ENCODE measurements at places on chromosomes 16 and 17.

DNA sequence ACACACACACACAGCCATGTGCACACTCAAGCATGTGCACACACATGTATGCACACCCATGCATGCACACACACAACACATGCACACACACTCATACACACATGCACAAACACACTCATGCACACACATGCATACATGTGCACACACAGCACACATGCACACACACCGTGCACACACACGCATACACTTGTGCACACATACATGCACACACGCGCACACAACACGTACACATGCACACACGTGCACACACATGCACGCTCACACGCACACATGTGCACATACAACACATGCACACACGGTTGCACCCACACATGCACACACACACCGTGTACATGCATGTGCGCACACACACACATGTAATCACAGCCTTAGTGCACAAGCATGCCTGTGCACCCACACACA, 230.4 kb upstream of the GSE1 start:
- DNase-seq, result no peak
- no peaks in the 10 kb centered on the region for H3K36me3 ChIP-seq
- H3K4me1 ChIP-seq, result peaks cover 53% of the 10 kb centered on the region
- no peaks in the 10 kb centered on the region for H3K27me3 ChIP-seq
- no peak overlapping the region for H3K4me3 ChIP-seq

- H3K4me1 ChIP-seq, result peaks cover 46% of the 10 kb centered on the region
- H3K27me3 ChIP-seq, result peaks cover 30% of the 10 kb centered on the region
- H3K36me3 ChIP-seq, result no peaks in the 10 kb centered on the region
Observed at GRCh38 chr17:66942451-66943264, 21.8 kb upstream of the CACNG4 start.

DNA sequence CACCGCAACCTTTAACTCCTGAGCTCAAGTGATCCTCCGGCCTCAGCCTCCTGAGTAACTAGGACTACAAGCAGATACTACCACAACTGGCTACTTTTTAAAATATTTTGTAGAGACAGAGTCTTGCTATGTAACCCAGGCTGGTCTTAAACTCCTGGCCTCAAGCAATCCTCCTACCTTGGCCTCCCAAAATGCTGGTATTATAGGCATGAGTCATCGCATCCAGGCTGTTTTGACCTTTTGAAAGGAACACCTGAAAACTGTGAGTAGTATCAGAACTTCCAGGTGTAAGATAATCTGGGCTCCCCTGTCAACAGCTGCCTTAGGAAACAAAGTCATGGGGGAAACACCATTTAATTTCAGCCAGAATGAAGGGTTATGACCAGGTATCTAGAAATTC, 77.5 kb downstream of the CYTH1 start:
- no peak for DNase-seq
- H3K4me1 ChIP-seq, result peaks cover 2% of the 10 kb centered on the region
- H3K27ac ChIP-seq, result no peak overlapping the region
- no peaks in the 10 kb centered on the region for H3K27me3 ChIP-seq

DNA sequence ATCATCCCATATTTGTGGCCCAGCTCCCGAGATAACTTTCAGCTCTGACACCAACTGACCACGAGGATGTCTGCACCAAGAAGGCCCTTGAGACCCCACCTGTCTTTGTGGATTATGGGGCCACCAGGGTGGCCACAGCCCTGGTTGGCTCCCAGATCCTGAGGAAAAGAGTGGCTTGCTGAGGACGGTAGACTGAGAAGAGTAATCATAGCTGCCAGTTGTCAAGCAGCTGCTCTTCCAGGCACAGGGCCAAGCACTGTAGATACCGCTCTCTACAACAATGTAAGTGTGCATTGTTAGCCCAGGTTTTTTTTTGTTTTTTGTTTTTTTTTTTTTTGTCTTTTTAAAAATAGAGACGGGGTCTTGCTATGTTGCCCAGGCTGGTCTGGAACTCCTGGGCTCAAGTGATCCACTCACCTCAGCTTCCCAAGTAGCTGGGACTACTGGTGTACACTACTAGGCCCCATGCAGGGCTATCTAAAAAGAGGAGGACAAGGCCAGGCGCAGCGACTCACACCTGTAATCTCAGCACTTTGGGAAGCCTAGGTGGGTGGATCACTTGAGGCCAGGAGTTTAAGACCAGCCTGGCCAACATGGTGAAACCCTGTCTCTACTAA, 9.6 kb downstream of the ZNF205 start:
- DNase-seq, result peak; percentile 89
- no peaks in the 10 kb centered on the region for H3K27me3 ChIP-seq
- peak overlapping the region; percentile 76 for H3K27ac ChIP-seq
- peaks cover 41% of the 10 kb centered on the region for H3K4me1 ChIP-seq

DNA sequence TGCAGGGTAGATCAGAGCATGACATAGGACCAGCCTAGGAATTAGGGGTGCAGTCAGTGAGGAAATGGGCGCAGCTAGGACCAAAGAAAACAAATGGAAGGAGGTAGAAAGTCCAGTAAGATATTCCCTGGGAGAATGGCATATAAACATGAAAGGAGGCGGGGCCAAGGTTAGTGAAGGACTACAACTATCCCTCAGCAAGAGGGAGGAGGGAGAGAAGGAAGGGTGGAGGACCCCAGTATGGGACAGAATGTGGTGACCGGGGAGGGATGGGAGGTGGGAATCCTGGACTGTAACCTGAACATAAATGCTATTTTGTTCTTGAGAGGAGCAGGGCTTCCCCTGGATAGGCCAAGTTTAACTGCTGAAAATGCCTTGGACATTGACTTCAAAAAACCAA, 22.8 kb downstream of the ITGB3 start:
- H3K4me1 ChIP-seq, result peaks cover 47% of the 10 kb centered on the region
- DNase-seq, result peak; percentile 65
- H3K27me3 ChIP-seq, result no peaks in the 10 kb centered on the region
- peaks cover 5% of the 10 kb centered on the region for H3K36me3 ChIP-seq
- H3K4me3 ChIP-seq, result no peak overlapping the region

- H3K4me1 ChIP-seq, result peaks cover 10% of the 10 kb centered on the region
- H3K27me3 ChIP-seq, result no peaks in the 10 kb centered on the region
- H3K4me3 ChIP-seq, result no peak overlapping the region
- H3K27ac ChIP-seq, result no peak overlapping the region
- no peak for DNase-seq
Observed at GRCh38 chr16:56938664-56939513, 6.9 kb downstream of the HERPUD1 start.

- no peaks in the 10 kb centered on the region for H3K36me3 ChIP-seq
- H3K27me3 ChIP-seq, result no peaks in the 10 kb centered on the region
- no peak overlapping the region for H3K27ac ChIP-seq
- no peak overlapping the region for H3K4me3 ChIP-seq
- no peak for DNase-seq
Observed at GRCh38 chr17:57356719-57357391, 100.5 kb downstream of the MSI2 start.

- H3K4me1 ChIP-seq, result peaks cover 32% of the 10 kb centered on the region
- no peak overlapping the region for H3K4me3 ChIP-seq
- DNase-seq, result peak; percentile 49
- no peaks in the 10 kb centered on the region for H3K36me3 ChIP-seq
- no peaks in the 10 kb centered on the region for H3K27me3 ChIP-seq
Observed at GRCh38 chr16:46757339-46758050, 9.4 kb upstream of the MYLK3 start.

DNA sequence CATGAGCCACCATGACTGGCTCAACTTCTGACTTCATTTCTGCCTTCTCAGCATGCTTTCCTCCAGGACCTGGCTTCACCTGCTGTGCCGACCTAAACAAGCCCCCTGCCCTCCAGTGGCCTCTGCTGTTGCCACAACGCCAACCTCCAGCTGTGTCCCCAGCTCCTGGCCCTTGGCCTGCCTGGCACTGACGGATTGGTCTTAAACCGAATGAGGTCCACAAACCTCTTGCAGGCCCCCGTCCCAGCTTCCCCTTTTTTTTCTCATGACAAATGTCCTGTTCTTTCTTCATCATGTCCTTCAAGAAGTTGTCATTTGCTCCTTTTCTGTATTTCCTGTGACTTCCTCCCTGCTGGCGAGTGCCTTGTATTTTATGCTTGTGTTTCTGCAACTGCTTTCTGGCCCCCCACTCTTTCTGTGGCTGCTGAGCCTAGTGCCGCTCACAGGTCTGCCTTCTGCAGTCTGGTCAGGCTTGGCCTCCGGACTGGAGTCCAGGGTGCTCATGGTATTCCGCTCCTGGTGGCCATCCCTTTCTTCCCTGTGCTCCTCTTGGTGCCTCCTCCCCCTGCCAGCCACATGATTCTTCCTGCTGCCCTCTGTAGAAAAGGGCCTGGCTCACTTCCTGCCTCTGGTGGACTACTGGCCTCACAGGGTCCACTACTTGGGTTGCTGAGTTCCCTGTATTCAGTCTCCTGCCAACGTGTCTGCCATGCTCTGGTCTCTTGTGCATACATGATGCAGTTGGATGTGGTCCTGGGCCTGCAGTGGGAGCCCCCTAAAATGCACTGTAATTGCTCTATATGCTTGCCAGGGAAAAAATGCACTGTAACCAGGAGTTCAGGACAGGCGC, 2.9 kb downstream of the ATP6V0C start:
- peaks cover 28% of the 10 kb centered on the region for H3K36me3 ChIP-seq
- no peaks in the 10 kb centered on the region for H3K27me3 ChIP-seq
- H3K27ac ChIP-seq, result peak overlapping the region; percentile 79
- no peak for DNase-seq
- H3K4me1 ChIP-seq, result peaks cover 75% of the 10 kb centered on the region

DNA sequence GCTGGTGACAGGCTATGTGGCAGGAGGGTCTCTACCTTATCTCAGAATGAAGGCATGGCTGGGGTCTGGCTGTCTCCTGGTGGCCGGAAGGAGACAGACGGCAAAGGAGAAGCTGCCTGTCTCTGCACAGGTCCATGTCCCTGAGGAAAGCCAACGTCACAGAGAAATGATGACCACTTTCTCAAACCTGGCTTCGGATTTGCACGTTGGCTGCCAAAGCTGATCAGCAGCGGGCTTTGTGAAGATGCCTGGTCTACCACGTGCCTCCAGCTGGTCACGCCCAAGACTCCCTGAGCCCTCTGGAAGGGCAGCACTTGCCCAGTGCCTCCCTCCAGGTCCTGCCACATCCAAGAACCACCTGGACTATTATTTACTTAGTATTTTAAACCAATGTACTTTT, 8.4 kb downstream of the DEXI start:
- H3K27ac ChIP-seq, result no peak overlapping the region
- H3K4me1 ChIP-seq, result peaks cover 35% of the 10 kb centered on the region
- H3K27me3 ChIP-seq, result no peaks in the 10 kb centered on the region
- DNase-seq, result no peak
- no peak overlapping the region for H3K4me3 ChIP-seq

GRCh38 chr17:80202197-80202596, 17.9 kb downstream of the SGSH start:
- no peak overlapping the region for H3K27ac ChIP-seq
- H3K4me3 ChIP-seq, result no peak overlapping the region

- no peaks in the 10 kb centered on the region for H3K36me3 ChIP-seq
- peaks cover 58% of the 10 kb centered on the region for H3K27me3 ChIP-seq
- H3K27ac ChIP-seq, result no peak overlapping the region
- no peak for DNase-seq
Observed at GRCh38 chr16:88686062-88686438, 257 bp downstream of the SNAI3 start.

- DNase-seq, result peak; percentile 70
- peaks cover 4% of the 10 kb centered on the region for H3K27me3 ChIP-seq
- H3K36me3 ChIP-seq, result peaks cover 6% of the 10 kb centered on the region
- H3K4me3 ChIP-seq, result peak overlapping the region; percentile 28
Observed at GRCh38 chr17:58338841-58339754, 10.5 kb upstream of the TSPOAP1 start.

- H3K36me3 ChIP-seq, result no peaks in the 10 kb centered on the region
- H3K27ac ChIP-seq, result no peak overlapping the region
Observed at GRCh38 chr16:27198451-27199234, 4.7 kb upstream of the KDM8 start.

GRCh38 chr17:76740329-76741118, 2.6 kb downstream of the MFSD11 start:
- DNase-seq, result peak; percentile 75
- no peaks in the 10 kb centered on the region for H3K27me3 ChIP-seq
- H3K4me1 ChIP-seq, result peaks cover 4% of the 10 kb centered on the region
- H3K4me3 ChIP-seq, result peak overlapping the region; percentile 2
- peak overlapping the region; percentile 82 for H3K27ac ChIP-seq

GRCh38 chr17:60231234-60231633, 81.5 kb downstream of the CA4 start:
- no peak overlapping the region for H3K4me3 ChIP-seq
- H3K36me3 ChIP-seq, result peaks cover 5% of the 10 kb centered on the region
- H3K27ac ChIP-seq, result no peak overlapping the region
- H3K27me3 ChIP-seq, result no peaks in the 10 kb centered on the region
- peak; percentile 25 for DNase-seq

GRCh38 chr16:10001258-10001775, 180.9 kb downstream of the GRIN2A start:
- H3K36me3 ChIP-seq, result no peaks in the 10 kb centered on the region
- H3K27ac ChIP-seq, result no peak overlapping the region
- no peaks in the 10 kb centered on the region for H3K4me1 ChIP-seq

GRCh38 chr17:60615108-60615507, 15.1 kb downstream of the PPM1D start:
- peaks cover 3% of the 10 kb centered on the region for H3K36me3 ChIP-seq
- no peak overlapping the region for H3K4me3 ChIP-seq
- H3K4me1 ChIP-seq, result peaks cover 2% of the 10 kb centered on the region
- H3K27me3 ChIP-seq, result no peaks in the 10 kb centered on the region

GRCh38 chr16:46894036-46894672, 10.0 kb downstream of the GPT2 start:
- peaks cover 59% of the 10 kb centered on the region for H3K4me1 ChIP-seq
- H3K4me3 ChIP-seq, result no peak overlapping the region
- DNase-seq, result peak; percentile 86
- no peaks in the 10 kb centered on the region for H3K27me3 ChIP-seq
- H3K36me3 ChIP-seq, result peaks cover 6% of the 10 kb centered on the region
- peak overlapping the region; percentile 20 for H3K27ac ChIP-seq

DNA sequence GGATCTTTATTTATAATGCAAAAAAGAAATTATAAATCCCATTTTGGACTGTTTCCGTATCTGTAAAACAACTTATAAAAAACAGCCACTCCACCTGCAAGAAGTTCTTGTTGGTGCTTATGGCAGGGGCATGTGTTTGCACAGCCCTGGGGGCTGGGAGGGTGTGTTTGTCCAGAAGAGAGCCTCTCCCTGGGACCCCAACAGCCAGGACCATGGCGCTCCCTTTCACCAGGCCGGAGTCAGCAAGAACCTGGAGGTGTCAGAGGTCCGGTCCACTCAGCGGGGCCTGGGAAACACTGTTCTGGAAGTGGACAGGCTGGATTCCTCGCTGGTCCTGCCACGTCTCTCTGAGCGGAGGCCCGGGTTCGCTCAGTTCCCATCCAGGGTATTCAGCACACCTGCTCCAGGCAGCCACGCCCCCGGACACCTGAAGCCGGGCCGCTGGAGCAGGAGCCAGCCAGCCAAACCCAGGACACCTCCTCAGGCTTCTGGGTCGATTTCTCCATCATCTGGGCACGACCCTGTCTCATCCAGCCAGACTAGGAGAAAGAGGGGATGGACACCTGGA, 18.9 kb upstream of the GINS2 start:
- no peak overlapping the region for H3K4me3 ChIP-seq
- DNase-seq, result no peak
- no peak overlapping the region for H3K27ac ChIP-seq
- H3K27me3 ChIP-seq, result peaks cover 11% of the 10 kb centered on the region
